SW 1271 (cell line): ENCODE measurements at places on chromosomes 6 and 20.

DNA sequence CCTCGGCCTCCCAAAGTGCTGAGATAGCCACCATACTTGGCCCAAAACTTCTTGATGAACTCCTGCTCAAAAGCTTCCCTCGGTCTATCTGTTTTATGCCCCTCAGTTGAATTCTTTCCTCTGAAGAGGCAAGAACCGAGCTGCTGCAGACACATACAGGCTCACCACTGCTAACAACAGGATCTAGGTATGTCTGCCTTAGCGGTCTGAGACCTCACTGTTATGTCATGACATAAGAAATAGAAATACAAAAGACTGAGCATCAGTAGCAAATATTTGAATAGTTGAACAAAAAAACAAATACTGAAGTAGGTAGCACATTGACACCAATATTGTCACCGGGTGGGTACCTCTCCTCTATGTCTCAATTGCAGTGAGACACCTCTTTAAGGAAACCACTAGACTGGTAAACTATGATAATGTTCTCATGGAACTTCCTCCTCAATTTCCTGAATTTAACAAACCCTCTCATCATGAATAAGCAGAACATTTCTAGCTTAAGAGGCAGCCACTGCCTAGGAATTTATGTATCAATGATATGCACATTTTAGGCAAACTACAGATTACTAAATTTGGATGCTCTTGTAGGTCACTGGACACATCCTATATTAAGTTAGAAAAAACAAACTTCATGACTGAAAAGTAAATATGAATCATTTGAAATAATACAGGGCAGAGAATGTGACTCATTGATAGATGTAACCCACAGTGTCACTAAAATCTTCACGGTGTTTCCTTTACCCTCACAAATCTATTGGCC, 9.4 kb upstream of the STXBP5 start:
- no peak for DNase-seq

GRCh38 chr6:9295644-9296043, 860.3 kb upstream of the SLC35B3 start:
- DNase-seq: no peak

- no peak for DNase-seq
Measured at GRCh38 chr6:98047164-98047563, 764.1 kb upstream of the MMS22L start.

DNA sequence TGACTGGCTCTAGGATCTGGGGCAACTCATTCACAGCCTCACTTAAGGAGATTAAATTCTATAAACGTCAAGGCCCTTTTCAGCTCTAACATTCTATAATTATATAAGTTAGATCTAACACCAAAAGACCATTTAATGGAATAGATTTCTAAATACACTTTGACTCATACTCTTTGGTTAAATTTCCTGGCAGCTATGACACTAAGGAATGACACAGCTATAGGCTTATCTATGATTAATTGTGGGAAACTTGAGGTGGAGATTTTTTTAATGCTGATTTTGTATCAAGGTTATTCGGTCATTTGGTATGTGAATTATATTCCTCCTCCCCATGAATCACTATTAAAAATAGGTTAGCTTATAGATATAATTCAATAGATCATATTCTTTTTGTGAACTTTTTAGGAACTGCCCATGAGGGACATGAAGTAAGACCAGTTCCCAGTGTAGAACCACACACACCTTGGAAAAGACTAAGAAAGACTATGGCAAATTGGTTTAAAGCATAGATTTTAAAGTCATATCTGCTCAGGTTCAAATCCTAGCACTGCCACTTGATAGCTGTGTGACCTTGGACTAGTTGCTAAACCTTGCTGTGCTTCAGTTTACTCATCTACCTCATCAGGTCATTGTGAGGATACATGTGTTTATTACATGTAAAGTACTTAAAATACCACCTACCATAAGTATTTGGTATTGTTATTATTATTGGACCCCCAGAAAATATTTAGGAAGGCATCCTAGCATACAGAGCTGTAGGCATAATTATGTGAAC, 116.0 kb downstream of the CRYBG1 start:
- DNase-seq: no peak

DNA sequence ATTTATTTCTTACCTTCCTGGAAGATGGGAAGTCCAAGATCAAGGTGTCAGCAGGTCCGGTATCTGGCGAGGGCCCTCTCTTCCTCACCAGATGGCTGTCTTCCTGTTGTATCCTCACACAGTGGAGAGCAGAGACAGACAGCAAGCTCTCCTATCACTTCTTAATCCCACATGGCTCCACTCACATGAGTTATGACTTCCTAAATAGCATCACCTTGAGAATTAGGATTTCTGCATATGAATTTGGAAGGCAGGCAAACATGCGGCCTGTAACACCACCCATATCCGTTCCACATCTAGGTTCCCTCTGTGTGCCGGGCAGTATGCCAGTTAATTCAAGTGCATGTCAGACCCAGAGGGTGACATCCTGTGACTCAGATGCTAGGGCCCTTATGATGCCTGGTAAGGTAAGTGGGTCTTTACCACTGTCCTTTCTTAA, 2.1 kb downstream of the RAET1E start:
- DNase-seq: peak; percentile 90

- no peak for DNase-seq
Measured at GRCh38 chr6:164018133-164018532, 603.6 kb downstream of the QKI start.

GRCh38 chr6:7617801-7618764, 28.1 kb downstream of the SNRNP48 start:
- DNase-seq: no peak

GRCh38 chr20:36541227-36541767, at the start of gene MYL9:
Gene MYL9 (plus strand): TSS chr20:36541519. CDS start chr20:36544885, 3,366 bp downstream.
- no peak for DNase-seq

DNA sequence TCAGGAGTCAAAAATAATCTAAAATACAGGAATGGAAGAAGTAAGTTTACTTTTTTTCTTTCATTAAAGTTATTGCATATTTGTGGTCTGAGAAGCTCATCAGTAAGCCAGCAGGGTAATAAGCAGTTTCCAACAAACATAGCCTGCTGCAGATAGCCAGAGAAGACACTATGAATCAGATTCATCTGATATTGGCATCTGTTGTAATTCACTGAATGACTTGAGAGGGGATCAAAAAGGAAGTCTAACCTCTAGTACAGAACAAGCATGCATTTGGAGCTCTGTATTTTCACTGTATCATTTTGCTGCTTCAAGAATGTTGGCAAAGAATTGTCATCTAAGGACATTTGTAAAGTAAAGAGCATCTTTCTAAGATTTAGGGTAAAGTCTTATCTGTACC, 53.8 kb upstream of the UFL1 start:
- DNase-seq: no peak

DNA sequence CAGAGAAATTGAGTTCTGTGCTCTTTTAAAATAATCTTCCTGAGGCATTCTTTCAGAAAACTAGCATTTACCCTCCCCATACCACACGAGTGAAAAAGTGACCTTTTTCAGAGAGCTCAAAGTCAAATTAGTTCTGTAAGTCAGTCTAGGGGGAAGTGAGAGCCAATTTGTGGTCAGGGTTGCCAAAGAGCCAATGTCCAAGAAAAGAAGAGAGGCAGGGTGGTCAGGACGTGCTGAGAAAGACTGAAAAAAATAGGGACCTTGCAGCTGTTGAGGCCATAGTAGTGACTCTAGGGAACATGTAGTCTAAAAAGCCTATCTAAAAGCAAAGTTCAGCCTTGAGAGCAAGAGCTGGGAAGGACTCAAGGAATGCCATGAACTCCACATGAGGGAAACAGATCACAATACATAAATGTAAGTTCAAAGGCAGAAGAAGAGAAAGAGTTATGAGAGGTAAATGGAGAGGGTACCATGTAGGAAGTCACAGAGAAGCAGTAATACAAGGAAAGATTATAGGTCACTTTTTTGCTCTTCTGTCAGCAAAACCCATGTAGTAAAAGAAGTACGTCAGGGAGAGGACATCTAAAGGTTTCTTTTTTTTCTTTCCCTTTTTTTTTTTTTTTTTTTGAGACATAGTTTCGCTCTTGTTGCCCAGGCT, 565.1 kb upstream of the FLRT3 start:
- no peak for DNase-seq

DNA sequence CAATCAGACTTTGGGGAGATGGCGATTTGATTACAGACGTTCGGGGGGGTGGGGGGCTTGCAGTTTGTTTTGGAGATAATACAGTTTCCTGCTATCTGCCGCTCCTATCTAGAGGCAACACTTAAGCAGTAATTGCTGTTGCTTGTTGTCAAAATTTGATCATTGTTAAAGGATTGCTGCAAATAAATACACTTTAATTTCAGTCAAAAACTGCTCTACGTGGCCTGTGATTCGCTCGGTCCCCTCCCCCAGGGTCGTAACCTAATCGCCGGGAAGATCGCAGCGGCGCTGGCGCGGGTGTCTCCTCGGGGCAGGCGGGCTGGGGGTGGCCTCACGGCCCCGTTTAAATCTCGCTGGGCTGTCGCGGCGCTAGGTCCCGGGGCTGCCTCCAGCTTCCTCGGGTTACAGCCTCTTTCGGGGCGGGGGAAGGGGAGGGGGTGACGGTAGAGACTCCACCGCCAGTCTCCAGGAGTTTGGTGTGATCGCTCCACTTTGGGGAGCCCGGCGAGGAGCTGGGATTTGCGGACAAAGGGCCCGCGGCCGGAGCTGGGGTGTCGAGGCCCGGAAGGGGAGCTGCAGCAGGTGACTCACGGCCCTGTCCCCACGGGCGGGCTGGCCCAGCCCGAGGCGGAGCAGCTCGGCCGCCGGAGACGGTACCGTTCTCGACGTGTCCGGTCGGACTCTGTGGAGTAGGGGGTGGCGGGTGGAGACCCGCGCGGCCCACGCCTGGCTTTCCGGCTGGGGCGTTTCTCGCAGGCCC, 4.2 kb downstream of the FOXC1 start:
- no peak for DNase-seq

GRCh38 chr6:3627956-3628835, 123.3 kb downstream of the PXDC1 start:
- DNase-seq: no peak

GRCh38 chr20:34030456-34030855, 36.7 kb downstream of the RALY start:
- no peak for DNase-seq

DNA sequence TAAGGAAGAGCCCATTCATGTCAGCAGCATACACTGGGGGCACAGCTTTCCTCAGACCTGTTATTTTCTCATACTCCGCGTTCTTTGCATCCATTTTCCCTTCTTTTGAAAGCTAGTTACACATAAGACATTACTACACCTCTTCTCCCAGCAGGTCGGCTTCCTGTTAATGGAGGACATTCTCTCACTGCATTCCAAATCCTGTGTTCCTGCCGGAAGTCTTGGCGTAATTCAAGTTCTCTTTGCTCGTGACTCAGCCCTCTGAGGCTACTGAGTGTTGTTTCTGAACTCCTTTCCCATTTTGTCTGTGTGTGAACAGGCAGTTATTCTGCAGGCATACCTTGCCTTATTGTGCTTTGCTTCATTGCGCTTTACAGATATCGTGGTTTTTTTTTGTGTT, 97.5 kb upstream of the ZBTB24 start:
- DNase-seq: no peak

DNA sequence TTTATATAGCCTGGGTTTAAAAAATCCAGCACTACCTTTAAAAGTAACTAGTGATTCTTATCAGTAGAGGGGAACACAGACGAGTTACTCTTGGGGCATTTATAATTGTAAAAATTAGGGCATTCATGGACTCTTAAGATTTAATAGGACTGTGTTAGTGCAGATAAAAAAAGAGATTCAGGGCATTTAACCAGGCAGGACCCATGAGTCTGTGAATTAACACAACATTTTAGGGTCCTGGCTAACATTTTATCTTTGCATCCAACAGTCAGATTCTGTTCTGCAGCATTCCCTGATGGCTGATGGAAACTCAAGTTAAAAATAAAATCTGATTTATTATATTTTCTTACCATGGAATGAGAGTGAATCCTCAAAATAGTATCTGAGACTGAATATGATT, 774.3 kb downstream of the PHF3 start:
- DNase-seq: no peak

- no peak for DNase-seq
Measured at GRCh38 chr20:50129662-50130355, 16.9 kb upstream of the UBE2V1 start.

DNA sequence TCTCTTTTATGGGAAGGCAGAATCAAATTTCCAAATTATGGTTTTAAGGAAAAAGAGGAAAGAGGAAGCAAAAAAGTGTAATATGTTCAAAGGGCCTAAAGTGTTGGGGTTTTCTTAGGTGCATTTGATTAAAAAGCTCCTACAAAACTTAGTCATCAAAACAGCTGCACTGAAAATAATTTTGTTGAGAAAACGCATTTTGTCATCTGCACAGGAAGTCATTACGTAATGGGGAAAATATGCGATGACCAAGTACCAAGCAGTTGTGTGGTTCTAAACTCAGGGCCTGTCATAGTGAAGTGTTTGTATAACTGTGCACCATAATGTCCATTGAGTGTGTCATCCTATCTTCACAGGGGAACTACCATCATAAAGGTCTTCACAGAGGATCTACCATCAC, 15.6 kb downstream of the HAO1 start:
- peak; percentile 84 for DNase-seq

DNA sequence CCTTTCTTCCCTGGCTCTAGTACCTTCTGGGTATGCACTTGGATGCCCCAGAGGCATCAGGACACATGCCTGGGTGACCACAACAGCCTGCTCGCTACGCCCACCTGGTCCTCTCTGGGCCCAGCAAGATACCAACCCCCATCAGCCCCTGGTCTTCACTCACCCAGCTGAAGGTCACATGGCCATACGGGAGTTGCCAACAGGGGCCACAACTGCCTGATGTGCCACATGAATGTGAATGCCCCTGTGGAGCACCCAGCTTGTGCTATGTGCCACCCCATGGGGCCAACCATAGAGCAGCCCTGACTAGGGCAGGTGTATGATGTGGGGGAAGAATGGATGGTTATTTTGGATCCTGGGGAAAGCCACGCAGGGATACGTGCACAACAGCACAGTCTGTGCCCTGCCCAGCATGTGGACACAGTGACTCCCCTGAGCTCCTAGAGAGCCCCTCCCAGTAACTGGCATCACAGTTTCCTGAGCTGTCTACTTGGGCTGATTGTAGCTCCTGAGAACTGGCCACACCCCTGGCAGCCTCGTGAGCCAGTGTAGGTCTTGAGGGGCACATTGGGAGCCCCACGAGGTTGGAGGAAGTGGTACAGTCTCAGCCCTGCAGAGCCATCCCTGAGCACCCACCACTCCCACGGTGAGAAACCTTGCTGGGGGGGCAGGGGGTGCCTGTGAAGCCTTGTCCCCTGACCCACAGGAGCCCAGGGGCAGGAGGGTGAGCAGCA, 10.5 kb upstream of the PCMTD2 start:
- DNase-seq: no peak

- DNase-seq: peak; percentile 37
Measured at GRCh38 chr20:23641936-23642751, 4.4 kb upstream of the CST3 start.

- no peak for DNase-seq
Measured at GRCh38 chr6:102075539-102075938, 682.0 kb downstream of the GRIK2 start.
